8988T (cell line): ENCODE measurements at places on chromosomes 16 and 17.
A peak's percentile ranks its signal among the peaks of the same experiment; 100 is the strongest.

DNA sequence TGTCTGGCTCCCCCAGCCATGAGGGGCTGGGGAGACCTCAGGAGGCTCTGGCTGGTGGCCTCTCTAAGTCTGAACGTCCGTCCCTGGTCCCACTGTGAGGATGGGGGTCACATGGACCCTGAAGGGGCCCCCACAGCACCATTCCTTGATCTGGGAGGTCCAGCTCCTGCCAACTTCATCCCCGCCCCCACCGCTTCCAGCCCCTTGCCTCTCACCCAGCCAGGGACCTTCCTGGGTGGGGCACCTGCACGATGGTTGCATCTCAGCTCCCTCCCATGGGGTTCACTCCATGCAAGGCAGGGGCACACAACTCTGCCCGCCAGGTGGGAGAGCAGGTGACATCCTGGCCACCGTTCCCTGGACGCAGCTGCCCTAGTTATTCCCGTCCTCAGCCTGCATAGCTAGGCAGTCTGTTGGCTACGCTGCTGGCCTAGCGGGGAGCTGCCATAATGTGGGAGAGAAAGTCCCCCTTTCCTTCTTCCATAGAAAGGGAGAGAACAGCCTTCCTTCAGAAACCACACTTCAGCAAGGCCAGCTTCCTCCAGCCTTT, 217.9 kb upstream of the RPL38 start:
- DNase-seq: no peak

DNA sequence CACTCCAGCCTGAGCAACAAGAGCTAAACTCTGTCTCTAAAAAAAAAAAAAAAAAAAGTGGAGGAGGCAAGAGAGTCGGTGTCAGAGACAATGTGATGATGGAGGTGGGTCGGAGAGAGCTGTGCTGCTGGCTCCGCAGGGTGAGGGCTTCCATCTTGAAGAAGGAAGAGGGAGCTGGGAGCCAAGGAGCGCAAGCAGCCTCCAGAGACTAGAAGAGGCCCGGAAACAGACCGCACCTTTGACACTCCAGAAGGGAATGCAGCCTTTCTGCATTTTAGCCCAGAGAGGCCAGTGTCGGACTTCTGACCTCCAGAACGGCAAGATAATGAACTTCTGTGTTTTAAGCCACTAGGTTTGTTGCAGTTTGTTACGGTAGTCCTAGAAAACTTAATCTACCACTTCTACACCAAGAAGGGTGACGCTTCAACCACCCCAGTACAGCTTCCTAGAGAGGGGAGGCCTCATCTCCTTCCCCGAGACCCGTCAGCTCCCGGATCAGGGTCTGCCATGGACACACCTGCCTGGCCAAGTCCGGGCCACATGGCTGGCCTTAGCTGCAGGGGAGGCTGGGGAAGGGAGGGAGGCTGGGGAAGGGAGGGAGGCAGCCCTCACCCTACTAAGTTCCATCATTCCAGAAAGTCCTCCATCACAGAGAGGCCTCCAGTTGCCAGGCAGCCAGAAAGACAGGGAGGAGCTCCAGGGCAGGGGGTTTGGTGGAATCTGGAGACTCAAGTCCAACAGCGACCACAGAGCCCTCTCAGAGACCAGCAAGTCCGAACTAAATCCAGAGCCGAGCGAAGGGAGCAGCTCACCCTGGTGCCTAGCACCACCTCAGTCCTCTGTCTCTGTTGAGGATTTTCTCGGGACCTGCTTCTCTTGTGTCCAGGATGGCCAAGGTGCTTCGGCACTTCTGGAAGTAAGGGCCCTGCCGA, 13.2 kb upstream of the RBFOX3 start:
- DNase-seq: peak; percentile 13

- peak; percentile 56 for DNase-seq
Observed at GRCh38 chr17:42118545-42118944, 2.6 kb downstream of the KAT2A start.

DNA sequence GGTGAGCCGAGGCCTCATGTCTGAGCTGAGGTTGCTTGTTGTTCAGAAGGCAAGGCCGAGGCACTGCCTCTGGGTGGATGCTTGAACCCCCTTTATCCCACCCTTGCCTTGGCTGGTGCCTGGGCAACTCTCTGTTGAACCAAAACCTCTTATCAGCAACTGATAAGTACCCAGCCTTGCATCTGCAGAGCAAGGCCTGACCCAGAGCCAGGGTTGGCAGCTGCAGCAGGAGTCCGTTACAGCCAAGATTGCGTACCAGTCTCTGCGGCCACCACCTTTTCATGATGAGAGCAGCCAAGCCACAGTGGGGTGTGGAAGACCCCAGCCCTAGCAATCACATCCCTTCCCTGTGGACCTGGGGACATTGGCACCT, 118.3 kb downstream of the RAB11FIP4 start:
- DNase-seq: no peak

DNA sequence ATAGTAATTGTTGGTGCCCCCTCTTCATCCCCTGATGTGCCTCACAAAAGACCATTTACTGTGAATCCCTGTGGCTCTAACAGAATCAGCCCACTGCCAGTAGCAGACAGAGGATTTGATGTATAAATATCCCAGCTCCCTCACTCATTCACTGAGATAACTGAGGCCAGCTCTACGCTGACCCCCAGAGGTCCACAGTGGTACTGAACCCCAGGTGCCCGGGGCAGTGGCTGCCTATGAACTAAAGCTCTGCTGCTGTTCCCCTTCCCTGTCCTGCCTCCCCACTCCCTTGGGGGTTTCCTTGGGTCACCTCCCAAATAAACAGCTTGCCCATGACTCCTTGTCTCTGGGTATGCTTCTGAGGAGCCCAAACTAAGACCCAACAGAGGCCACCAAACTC, 295.8 kb downstream of the FOXL1 start:
- peak; percentile 86 for DNase-seq

- DNase-seq: no peak
Observed at GRCh38 chr17:76569607-76570279, 15.9 kb downstream of the ST6GALNAC2 start.

DNA sequence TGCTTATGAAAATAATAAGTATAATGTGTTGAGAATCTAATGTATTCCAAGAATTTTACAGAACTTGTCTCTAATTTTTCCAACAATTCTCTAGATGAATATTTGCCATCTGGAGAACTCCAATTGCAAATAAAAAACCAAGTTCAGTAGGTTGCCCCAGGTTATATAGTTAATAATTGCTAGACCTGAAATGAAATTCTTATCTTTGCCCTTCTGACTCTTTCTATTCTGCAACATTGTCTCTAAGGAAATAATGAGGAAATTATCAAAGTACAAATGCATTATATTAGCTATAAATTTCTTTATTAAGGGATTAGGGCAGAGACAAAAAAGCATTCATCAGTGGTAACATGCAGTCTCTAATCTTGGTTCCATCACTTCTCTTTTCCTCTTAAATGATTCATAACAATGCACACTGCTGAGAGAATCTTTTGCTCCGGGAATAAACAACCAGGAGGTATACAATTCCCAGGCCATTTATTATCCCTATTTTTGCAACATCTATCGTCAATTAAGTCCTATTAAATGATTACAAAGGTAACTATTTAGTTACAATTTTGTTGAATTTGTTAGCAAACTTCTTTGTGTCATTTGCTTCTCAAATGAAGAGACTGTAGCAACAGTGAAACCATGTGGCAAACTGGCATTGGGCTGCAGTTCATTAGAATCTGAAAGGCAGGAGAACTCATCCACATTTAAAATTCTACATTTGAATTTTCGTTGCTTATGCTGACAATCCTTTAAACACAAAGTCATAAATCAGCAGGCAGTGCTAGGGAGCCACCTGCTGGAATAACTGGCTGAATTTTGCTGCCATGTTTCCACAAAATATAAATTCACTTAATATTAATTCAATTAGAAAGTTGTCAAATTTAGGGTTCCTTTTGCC, 349.6 kb downstream of the KIF2B start:
- DNase-seq: no peak

DNA sequence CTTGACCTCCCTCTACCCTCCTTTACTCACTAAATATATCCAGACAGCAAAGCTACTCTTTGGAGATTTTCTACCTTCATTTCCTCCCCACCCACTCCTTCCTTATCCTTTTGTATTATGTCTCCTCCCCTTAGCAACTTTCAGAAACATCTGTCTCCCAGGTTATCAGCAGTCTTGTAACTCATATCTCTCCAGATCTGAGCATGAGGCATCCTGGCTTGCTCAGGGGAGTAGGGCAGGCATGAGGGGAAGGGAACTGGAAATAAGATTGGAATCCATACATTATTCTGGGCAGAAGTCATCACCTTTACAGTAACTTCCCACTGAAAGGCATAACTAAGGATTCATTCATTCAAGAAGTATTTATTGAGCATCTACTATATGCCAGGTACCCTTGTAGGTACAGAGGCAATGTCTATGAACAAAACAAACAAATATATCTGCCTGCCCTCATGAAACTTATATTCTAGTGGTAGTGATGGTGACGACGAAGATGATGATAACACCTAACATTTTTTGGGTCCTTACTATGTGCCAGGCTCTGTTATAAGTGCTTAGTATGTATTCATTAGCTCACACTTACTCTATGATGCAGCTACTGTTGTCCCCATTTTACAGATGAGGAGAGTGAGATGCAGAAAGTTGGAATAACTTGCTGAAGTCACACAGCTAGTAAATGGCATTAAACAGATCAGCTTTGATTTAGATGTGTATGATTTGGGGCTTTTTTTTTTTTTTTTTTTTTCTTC, 123.9 kb upstream of the CACNG3 start:
- no peak for DNase-seq

GRCh38 chr17:7081341-7082062, 1.5 kb upstream of the CLEC10A start:
- no peak for DNase-seq

DNA sequence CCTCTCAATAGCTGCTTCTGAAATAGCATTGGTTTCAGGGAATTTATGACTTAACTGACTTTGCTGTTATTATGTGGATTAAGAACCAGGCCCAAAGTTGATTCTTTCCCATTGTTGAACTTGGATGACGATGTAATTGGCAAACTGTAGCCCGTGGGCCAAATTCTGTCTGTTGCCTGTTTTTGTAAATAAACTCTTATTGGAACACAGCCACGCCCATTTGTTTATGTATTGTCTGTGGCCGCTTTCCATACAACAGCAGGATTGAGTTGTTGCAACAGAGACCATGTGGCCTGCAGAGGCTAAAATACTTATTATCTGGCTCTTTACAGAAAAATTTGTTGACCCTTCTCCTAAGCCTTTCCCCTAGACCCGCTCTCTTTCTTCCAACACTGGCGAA, 31.6 kb downstream of the NTN1 start:
- no peak for DNase-seq

DNA sequence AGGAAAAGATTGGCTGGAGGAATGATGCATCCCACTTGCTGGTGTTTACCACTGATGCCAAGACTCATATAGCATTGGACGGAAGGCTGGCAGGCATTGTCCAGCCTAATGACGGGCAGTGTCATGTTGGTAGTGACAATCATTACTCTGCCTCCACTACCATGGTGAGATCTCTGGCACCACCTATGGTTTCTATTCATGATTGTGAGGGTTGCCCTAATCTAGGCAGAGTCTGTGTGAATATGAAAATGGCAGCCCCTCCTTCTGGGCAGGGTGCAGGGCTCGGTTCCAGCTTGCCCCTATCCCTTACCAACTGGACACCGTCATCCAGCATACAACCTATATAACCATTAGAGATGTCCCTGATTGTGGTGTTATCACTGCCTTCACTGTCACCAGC, 33.4 kb downstream of the ITGB3 start:
- DNase-seq: no peak

DNA sequence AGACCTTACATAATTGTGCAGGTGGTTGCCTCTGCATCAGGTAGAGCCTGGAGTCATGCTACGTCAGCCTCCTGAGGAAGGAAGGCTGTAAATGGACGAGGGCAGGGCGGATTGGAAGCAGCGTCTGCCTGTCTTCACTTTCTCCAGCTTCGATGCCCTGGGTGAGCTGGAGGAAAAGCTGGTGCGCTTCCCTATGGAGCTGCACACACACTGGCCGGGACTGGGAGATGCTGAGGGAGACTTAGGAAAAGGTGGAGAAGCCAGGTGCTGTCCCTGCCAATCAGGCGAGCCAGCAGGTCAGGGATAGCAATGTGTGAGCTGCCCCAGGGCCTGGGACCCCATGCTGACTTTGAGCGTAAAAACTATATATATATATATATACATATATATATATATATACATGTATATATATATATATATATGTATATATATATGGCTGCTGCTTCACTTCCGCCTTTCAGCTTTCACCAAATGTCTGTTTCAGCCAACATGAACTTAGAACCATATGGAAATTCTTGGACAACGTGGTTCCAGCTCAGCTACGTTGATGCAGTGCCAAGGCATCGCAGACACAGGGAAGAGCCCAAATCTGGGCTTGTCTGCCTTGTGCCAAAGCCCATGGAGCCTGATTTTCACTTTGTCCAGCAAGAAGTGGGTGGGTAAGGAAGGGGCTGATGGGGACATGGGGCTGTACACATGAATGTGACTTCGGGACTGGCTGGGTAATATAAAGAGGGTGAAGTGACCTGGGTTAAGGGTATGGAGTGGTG, 71.5 kb upstream of the NKD1 start:
- DNase-seq: no peak

GRCh38 chr17:38921756-38922411, 3.5 kb upstream of the LASP1NB start:
- DNase-seq: no peak

GRCh38 chr17:81339191-81339533, 44.1 kb upstream of the SLC38A10 start:
- no peak for DNase-seq

DNA sequence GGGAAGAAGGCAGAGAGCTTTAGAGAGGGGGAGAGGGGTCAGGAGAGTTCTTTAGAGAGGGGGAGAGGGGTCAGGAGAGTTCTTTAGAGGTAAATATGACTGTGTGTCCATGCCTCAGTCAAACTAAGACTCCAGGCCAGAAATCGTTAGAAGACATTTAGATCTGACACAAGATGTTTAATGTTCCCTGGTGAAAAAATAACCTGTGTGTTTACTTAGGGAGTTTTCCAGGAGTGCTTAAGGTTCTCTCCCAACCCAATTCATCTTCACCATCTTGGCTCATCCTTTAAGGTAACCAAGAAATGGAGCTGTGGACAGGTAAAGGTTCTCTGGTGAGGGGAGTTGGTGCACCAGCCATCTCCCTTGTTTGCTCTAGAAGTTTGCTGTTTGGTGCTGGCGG, 9.8 kb downstream of the CBX4 start:
- DNase-seq: no peak

- no peak for DNase-seq
Observed at GRCh38 chr17:29549177-29549923, 17.5 kb downstream of the ABHD15 start.
